Adipose tissue (tissue), 3 donors: ENCODE measurements at places on chromosomes 1 and 21. TPM values are rescaled to one million over a fixed set of nuclear protein-coding genes. Genes with fewer than 3 reads are reported as not detected.

The COL9A2 gene
- polyA plus RNA-seq = 0.91 TPM

The PLCH2 gene
- polyA plus RNA-seq = 2.2 TPM

The WNT2B gene
- 2.6 TPM for polyA plus RNA-seq

The LRRC71 gene
- polyA plus RNA-seq = 0.03 TPM

The MYOM3 gene
- polyA plus RNA-seq = 0.33 TPM
